ENCODE measurements at places on chromosomes 2 and 18. TPM values are rescaled to one million over a fixed set of nuclear protein-coding genes. Genes with fewer than 3 reads are reported as not detected.

The ARHGAP28 gene
- total RNA-seq = 0.52 TPM

- peaks cover 16% of the 10 kb centered on the region for H3K4me1 ChIP-seq
- no peaks in the 10 kb centered on the region for H3K36me3 ChIP-seq
- H3K27ac ChIP-seq = peak overlapping the region; percentile 60
- DNase-seq = peak; percentile 66
- no peaks in the 10 kb centered on the region for H3K27me3 ChIP-seq
These were observed 7.6 kb upstream of the CHST10 start for GRCh38 chr2:100425107-100425506.

The BMPR2 gene
- 70.9 TPM for total RNA-seq

- H3K27ac ChIP-seq = no peak overlapping the region
- H3K36me3 ChIP-seq = no peaks in the 10 kb centered on the region
- H3K4me1 ChIP-seq = no peaks in the 10 kb centered on the region
- DNase-seq = no peak
These were observed 37.7 kb downstream of the MROH2A start for GRCh38 chr2:233815861-233816260.

DNA sequence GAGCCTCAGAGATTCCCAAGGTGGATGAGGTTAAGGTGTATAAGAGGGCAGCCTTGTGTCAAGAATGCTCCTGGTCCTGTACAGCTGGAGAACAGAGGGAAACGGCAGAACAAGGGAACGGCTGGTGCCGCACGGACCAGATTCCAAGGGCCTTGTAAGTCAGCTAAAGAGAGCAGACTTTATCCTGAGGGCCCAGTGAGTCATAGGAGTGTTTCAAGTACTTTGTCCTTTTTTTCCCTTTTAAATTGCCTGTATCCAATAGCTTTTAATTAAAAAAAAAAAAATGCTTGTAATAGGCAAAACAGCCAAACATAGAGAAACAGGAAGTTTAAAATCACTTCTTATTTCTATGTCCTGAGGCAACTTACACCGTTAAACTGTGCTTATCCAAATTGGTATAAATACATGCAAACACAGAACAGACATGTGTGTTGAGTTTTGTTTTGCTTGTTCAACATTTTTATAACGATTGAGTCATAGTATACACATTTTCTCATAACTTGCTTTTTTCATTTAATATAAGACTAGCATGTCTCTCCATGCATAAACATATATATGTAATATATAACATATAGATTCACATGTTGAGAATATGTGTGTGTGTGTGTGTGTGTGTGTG is 42.1 kb upstream of the EVA1A start:
- H3K27ac ChIP-seq = no peak overlapping the region
- H3K4me3 ChIP-seq = no peak overlapping the region
- DNase-seq = peak; percentile 60
- H3K36me3 ChIP-seq = no peaks in the 10 kb centered on the region
- H3K4me1 ChIP-seq = no peaks in the 10 kb centered on the region

DNA sequence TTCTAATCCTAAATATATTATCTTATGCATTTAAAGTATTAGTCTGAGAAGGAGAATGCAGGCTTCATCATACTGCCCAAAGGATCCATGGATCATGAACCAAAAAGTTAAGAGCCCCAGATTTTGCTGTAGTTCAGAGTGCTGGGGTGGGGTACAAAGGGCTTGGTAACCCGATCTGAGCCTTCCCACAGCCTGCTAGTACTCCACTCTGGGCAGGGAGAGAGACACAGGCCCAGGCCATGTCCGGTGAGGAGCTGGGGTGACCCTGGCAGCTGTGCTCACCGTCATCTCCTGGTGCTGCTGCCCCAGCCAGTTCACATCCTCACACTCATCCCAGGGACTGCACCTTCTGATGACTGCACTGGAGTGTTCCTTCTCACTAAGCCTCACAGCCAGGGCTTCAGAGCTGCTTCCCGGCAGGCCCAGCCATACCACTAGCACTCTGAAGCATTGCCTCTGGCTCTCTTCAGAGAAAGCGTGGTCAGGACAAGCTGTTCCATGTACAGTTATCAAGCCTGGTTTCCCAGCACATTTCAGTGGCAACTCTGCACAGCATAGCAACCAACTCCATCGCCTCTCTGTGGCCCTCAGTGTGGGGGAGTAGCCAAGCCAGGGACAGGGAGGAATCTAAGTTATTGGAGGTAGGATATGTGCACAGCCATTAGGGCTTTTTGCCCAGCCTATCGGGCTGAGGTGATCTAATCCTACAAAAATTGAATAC is 189.0 kb upstream of the CTAGE1 start:
- peaks cover 57% of the 10 kb centered on the region for H3K4me1 ChIP-seq
- no peaks in the 10 kb centered on the region for H3K36me3 ChIP-seq

The AKAIN1 gene
- not detected for total RNA-seq

DNA sequence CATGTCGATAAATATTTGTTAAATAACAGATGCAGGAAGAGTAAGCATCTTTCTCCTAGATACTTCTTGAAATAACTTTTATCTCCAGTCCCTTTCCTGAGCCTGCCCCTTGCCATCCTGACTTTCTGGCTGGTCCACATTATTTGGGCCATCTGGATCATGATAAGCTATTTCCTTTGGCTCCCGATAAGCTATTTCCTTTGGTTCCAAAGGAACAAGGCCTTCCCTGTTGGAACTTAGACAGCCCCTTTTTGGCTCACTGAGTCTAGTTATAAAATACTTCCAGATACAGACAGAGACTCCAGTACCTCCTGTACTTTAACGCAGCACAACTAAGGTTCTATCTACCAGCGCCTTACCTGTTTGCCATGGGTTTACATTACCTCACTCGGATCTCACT is 205.3 kb upstream of the CCDC150 start:
- H3K4me3 ChIP-seq = no peak overlapping the region
- no peaks in the 10 kb centered on the region for H3K4me1 ChIP-seq
- no peaks in the 10 kb centered on the region for H3K27me3 ChIP-seq
- DNase-seq = no peak

- no peak overlapping the region for H3K27ac ChIP-seq
- peaks cover 4% of the 10 kb centered on the region for H3K36me3 ChIP-seq
- no peak overlapping the region for H3K4me3 ChIP-seq
- no peaks in the 10 kb centered on the region for H3K27me3 ChIP-seq
These were observed 194.3 kb downstream of the LDLRAD4 start for GRCh38 chr18:13412901-13413300.

The GBX2 gene
- total RNA-seq = not detected

DNA sequence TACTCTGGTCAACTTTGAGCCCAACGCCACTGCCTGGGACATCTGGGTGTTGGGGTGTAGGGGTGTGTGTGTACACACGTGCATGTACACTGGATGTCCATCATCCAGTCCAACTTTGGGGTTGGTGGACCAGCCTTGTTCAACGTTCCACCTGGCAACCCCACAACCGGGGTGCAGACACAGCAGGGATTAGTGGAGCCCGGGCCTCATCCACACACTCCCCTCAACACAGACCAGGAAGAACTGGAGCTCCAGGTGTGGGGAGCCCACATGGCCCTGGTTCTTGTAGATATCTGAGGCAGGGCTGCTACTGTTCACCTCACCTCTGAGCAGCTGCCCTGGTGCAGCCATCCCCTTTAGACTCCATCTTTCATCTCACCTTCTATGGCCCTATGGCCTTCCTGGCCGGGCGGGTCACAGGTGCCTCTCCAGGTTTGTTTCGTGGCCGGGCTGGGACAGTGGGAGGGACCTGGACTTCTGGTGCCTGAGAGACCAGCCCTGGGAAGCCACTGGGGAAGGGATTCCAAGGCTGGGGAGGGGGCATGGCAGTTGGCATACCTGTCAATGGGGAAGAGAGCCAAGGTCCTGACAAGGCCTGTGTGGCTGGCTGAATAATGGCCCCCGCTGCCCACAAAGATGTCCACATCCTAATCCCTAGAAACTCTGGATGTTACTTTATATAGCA is 7.5 kb downstream of the NEU2 start:
- no peak overlapping the region for H3K4me3 ChIP-seq
- H3K4me1 ChIP-seq = no peaks in the 10 kb centered on the region
- no peak overlapping the region for H3K27ac ChIP-seq
- no peak for DNase-seq

GRCh38 chr2:140027320-140027719 is 1247.1 kb upstream of the NXPH2 start:
- no peaks in the 10 kb centered on the region for H3K27me3 ChIP-seq
- H3K4me3 ChIP-seq = no peak overlapping the region
- H3K4me1 ChIP-seq = no peaks in the 10 kb centered on the region
- no peak for DNase-seq
- no peak overlapping the region for H3K27ac ChIP-seq

The PRKD3 gene
- total RNA-seq = 47.3 TPM

GRCh38 chr2:190197143-190197720 is 122.4 kb downstream of the HIBCH start:
- no peak for DNase-seq
- no peak overlapping the region for H3K27ac ChIP-seq
- no peaks in the 10 kb centered on the region for H3K4me1 ChIP-seq
- peaks cover 6% of the 10 kb centered on the region for H3K36me3 ChIP-seq
- H3K27me3 ChIP-seq = no peaks in the 10 kb centered on the region
- no peak overlapping the region for H3K4me3 ChIP-seq

DNA sequence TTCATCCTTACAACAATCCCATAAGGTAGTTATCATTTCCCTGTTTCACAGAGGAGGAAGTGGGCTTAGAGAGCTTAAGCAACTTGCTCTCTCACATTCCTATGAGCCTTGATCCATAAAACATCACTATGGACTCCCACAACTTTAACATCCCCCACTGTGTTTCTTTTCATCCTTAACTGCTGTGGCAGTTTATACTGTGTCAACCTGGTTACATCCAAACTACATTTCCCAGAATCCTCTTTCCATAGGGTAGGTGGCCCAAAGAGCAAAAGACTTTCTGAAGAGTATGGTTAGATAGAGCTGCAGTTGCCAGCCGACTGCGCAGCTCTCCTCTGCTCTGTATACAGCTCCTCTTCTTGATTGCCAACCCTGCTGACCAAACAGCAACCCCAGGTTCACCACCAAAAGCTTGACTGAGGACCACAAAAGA is 22.5 kb downstream of the MAP3K2 start:
- H3K27me3 ChIP-seq = no peaks in the 10 kb centered on the region
- no peaks in the 10 kb centered on the region for H3K36me3 ChIP-seq
- H3K4me1 ChIP-seq = peaks cover 30% of the 10 kb centered on the region
- DNase-seq = no peak
- H3K27ac ChIP-seq = no peak overlapping the region

The ABCG5 gene
- not detected for total RNA-seq

GRCh38 chr2:46194856-46195255 is 102.4 kb upstream of the EPAS1 start:
- no peak overlapping the region for H3K4me3 ChIP-seq
- H3K36me3 ChIP-seq = no peaks in the 10 kb centered on the region
- peaks cover 21% of the 10 kb centered on the region for H3K4me1 ChIP-seq
- no peaks in the 10 kb centered on the region for H3K27me3 ChIP-seq
- DNase-seq = no peak

The HRH4 gene
- total RNA-seq = not detected

DNA sequence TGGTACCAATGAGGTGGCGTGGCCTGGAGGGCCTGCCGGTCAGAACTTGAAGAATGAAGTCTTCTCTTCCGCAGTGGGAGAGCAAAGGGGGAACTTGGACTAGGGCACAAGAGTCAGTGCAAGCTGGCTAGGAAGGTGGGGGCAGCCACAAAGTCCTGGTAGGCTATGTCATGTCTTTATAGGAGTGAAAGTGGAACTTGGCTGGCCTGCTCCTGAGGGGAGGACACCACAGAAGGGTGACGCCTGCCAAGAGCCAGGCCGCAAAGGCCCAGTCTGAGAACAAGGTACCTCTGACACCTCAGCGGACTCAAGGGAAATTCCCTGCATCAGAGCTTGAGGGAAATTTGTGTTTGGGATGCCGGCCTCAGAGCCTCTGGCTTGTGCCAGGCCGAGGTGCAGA is 32.2 kb upstream of the MAP3K20 start:
- H3K4me1 ChIP-seq = peaks cover 2% of the 10 kb centered on the region
- no peaks in the 10 kb centered on the region for H3K36me3 ChIP-seq
- H3K4me3 ChIP-seq = no peak overlapping the region
- peak; percentile 90 for DNase-seq
- no peaks in the 10 kb centered on the region for H3K27me3 ChIP-seq

DNA sequence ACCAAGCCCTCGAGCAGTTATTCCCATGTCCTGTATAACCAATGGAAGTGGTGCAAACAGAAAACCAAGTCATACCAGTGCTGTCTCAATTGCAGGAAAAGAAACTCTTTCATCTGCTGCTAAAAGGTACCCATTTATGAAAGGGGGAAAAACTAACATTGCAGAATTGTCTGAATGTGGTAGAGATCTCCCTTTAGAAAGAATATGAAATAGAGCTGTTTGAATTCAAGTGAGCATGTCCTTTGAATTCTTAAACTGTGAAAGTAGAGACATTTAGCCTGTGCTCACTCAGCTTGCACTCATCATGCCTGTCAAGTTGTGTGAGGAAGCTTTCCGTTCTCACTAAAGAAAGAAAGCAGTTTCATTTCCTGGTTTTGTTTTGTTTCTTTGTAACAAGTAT is 87.4 kb downstream of the EML4 start:
- H3K36me3 ChIP-seq = peaks cover 17% of the 10 kb centered on the region
- H3K27ac ChIP-seq = no peak overlapping the region
- no peaks in the 10 kb centered on the region for H3K27me3 ChIP-seq
- H3K4me1 ChIP-seq = peaks cover 10% of the 10 kb centered on the region
- DNase-seq = no peak

The CCDC150 gene
- 0.58 TPM for total RNA-seq

DNA sequence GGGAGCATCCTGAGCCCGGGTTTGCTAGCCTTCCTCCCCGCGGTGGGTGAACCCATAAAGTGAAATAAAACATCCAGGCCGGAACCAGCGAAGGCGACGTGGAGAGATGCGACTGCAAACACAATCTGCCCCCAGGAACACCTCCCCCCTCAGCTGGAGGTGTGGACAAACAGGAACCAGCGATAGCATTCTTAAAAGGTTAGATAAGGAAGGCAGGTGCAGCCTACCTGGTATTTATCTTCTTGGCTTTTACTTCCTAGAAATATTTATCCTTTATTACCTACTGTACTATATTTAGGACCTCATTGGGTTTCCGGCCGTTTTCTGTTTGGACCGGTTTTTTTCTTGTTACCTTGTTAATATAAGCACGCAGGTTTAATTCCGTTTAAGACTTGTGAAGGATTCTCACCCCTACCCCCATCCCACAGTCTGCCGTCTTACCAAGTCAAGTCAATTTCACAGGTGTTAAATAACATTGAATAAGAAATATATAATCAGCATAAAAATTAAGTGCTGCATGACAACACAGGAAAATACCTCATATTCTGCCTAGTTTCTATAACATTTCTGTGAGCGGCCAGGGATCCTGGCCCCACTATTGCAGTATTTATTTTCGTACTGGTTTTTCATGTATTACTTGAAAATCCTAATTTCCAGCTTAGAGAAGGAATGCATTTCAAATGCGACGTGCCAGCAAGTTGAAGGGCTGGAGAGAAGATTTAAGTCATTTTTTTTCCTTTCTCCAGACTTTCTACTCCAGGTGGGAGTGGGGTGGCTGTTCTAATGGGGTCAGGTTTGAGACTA is 224.0 kb upstream of the ID2 start:
- no peaks in the 10 kb centered on the region for H3K36me3 ChIP-seq
- no peaks in the 10 kb centered on the region for H3K27me3 ChIP-seq
- H3K27ac ChIP-seq = no peak overlapping the region
- DNase-seq = no peak

The WNT6 gene
- total RNA-seq = 5.5 TPM

GRCh38 chr18:52869349-52869923 is 529.4 kb downstream of the DCC start:
- H3K36me3 ChIP-seq = no peaks in the 10 kb centered on the region
- no peak overlapping the region for H3K27ac ChIP-seq
- no peaks in the 10 kb centered on the region for H3K27me3 ChIP-seq
- DNase-seq = no peak
- no peak overlapping the region for H3K4me3 ChIP-seq

The PDCD1 gene
- total RNA-seq = 0.11 TPM

GRCh38 chr2:105853354-105854088 is 108.8 kb downstream of the NCK2 start:
- peaks cover 7% of the 10 kb centered on the region for H3K4me1 ChIP-seq
- H3K27me3 ChIP-seq = no peaks in the 10 kb centered on the region
